Hepatocyte (in vitro differentiated cells): ENCODE measurements at places on chromosomes 7 and 10. TPM values are rescaled to one million over a fixed set of nuclear protein-coding genes. Genes with fewer than 3 reads are reported as not detected.

GRCh38 chr10:6647811-6648526 lies 67.9 kb upstream of the PRKCQ start:
- DNase-seq: peak; percentile 67

GRCh38 chr7:79376299-79377025 lies 77.0 kb downstream of the MAGI2 start:
- no peak for DNase-seq

DNA sequence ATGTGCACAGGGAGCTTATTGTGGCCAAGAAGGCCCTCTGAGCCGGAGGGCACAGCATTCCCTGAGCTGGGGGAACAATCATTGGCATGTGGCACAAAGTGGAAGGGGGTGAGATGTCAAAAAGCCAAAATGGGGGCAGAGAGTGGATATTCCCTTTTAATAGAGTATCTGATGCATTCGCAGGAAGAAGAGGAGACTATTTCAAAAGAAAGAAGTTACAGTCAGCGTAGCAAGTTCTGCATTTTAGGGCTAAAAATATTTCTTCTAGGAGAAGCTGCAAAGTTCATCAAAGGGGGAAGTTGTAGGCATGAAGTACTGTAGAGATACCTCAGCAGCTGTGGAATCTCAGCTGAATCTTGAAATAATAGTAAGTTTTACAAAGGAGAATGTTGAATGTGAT lies 136.0 kb upstream of the WDR11 start:
- no peak for DNase-seq

Gene MOGAT3
- polyA plus RNA-seq: 10.5 and 14.0 TPM in 2 replicates

Gene CLDN4
- 880 and 909 TPM in 2 replicates for polyA plus RNA-seq
